Activated CD8-positive, alpha-beta T cell treated with anti-CD3 and anti-CD28 coated beads, Interleukin-2, amount 10 ng/mL, durations not matched to agents 7 days and 5 days (primary cell): ENCODE measurements at places on chromosomes 12 and 14. TPM values are rescaled to one million over a fixed set of nuclear protein-coding genes. Genes with fewer than 3 reads are reported as not detected.

Gene GPRC5D
- total RNA-seq = not detected

GRCh38 chr12:110020956-110021355 is 21.7 kb downstream of the ANKRD13A start:
- peaks cover 4% of the 10 kb centered on the region for H3K4me1 ChIP-seq
- no peak overlapping the region for H3K27ac ChIP-seq
- H3K27me3 ChIP-seq = no peaks in the 10 kb centered on the region
- no peak for DNase-seq
- peaks cover 62% of the 10 kb centered on the region for H3K36me3 ChIP-seq
- H3K4me3 ChIP-seq = no peak overlapping the region

GRCh38 chr14:85529803-85530574 is at the start of gene FLRT2:
Gene FLRT2, plus strand, starts transcription at chr14:85530144. Its CDS starts 91,371 bp downstream, at chr14:85621515.
- no peak for DNase-seq
- H3K36me3 ChIP-seq = peaks cover 7% of the 10 kb centered on the region
- H3K27me3 ChIP-seq = peaks cover 63% of the 10 kb centered on the region
- no peak within 1 kb of the TSS for H3K27ac ChIP-seq

Gene PRKD1
- not detected for total RNA-seq

GRCh38 chr14:103871596-103872480 is 24.5 kb upstream of the PPP1R13B start:
- DNase-seq = peak; percentile 77
- H3K27me3 ChIP-seq = no peaks in the 10 kb centered on the region
- H3K4me1 ChIP-seq = peaks cover 20% of the 10 kb centered on the region
- H3K36me3 ChIP-seq = no peaks in the 10 kb centered on the region
- peak overlapping the region; percentile 84 for H3K27ac ChIP-seq

GRCh38 chr12:104467346-104467837 is 10.6 kb downstream of the CHST11 start:
- DNase-seq = peak; percentile 51
- no peaks in the 10 kb centered on the region for H3K27me3 ChIP-seq
- H3K36me3 ChIP-seq = peaks cover 73% of the 10 kb centered on the region
- peak overlapping the region; percentile 43 for H3K4me3 ChIP-seq
- H3K4me1 ChIP-seq = peaks cover 93% of the 10 kb centered on the region
- H3K27ac ChIP-seq = peak overlapping the region; percentile 74

DNA sequence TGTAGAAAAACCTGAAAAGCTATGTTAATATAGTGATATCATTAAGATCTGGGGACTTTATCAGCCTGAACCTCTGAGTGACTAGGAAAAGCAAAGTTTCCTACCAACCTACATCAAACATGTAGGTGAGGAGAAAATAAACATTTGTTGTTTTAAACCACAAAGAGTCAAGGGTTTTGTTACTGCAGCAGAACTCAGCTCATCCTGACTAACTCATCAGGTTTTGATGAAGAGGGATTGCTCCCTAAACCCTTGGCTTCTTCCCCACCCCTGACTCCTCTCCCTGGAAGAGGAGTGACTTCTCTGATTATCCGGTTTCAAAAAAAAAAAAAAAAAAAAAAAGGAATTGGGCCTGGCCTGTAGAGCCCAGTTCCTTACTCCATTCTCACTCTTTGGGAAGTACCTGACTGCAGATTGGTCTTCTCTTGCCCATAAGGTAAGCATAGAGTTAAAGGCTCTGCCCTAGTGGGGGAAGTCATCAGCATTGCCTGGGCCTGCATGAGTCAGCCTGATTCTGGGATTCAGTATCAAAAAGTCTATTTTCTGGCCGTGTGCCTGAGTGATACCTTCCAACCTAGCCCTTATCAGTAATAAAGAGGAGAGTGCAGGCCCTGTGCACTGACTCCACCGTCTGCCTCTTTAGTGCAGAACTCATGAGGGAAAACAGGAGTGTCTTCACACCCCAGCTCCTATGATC is 16.9 kb downstream of the BDKRB1 start:
- peaks cover 2% of the 10 kb centered on the region for H3K36me3 ChIP-seq
- no peak overlapping the region for H3K27ac ChIP-seq
- H3K27me3 ChIP-seq = no peaks in the 10 kb centered on the region
- no peak overlapping the region for H3K4me3 ChIP-seq
- no peak for DNase-seq

- H3K27ac ChIP-seq = no peak overlapping the region
- no peak overlapping the region for H3K4me3 ChIP-seq
- DNase-seq = no peak
- H3K4me1 ChIP-seq = no peaks in the 10 kb centered on the region
- no peaks in the 10 kb centered on the region for H3K36me3 ChIP-seq
Measured at GRCh38 chr14:93536945-93537344, 106.2 kb downstream of the UNC79 start.

DNA sequence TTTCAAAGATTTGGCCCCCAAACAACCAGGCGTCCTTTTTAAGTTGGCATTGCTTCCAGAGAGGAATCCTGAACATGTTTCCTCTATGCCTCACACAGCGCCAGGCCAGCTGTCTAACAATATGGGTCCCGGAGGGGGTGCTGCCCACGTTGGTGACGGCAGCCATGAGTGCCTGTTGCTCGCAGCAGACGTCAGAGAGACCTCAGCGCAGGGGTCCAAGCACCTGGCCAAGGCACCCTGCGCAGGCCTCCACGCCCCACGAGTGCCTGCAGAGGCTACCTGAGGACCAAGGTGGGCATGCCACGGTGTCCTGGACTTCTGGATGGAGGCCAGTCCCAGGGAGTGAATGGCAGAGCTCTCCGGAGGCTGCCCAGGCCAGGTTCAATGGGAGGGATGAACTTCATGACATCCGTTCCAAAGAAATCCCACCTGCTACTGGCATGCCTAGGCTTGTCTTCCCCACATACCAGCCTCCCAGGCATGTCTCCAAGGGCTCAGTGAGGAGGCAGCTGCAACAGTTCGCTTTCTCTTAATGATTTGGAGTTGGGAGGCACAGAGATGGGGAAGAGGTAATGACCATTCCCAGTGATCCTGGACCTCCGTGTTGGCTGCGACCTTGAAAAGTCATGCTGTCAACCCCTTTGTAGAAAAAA is 11.6 kb upstream of the FOXN3 start:
- peak overlapping the region; percentile 70 for H3K4me3 ChIP-seq
- no peak for DNase-seq
- peaks cover 10% of the 10 kb centered on the region for H3K36me3 ChIP-seq
- H3K4me1 ChIP-seq = peaks cover 80% of the 10 kb centered on the region

DNA sequence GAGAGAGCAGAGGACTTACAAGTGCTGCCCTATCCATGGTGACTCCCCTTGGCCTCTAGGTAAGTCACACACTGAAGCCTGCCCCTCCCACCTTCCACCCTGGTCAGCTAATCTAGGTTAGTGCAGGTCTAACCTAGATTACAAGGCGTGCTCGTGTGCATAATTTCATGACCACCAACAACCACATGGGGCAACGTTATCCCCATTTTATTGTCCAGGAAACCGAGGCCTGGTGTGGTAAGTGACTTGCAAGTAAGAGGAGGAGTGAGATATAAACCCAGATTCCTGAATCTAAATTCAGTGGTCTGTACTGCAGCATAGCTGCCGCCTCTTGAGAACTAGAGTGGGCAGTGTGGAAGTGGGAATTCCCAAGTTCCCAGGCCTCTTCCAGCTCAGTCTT is 171.1 kb downstream of the DAD1 start:
- no peak for DNase-seq
- no peak overlapping the region for H3K27ac ChIP-seq
- H3K4me1 ChIP-seq = no peaks in the 10 kb centered on the region
- H3K4me3 ChIP-seq = no peak overlapping the region
- no peaks in the 10 kb centered on the region for H3K27me3 ChIP-seq
- H3K36me3 ChIP-seq = no peaks in the 10 kb centered on the region

GRCh38 chr12:4147031-4147481 is 126.5 kb upstream of the CCND2 start:
- no peaks in the 10 kb centered on the region for H3K27me3 ChIP-seq
- peak overlapping the region; percentile 54 for H3K4me3 ChIP-seq
- DNase-seq = no peak
- H3K36me3 ChIP-seq = peaks cover 20% of the 10 kb centered on the region

DNA sequence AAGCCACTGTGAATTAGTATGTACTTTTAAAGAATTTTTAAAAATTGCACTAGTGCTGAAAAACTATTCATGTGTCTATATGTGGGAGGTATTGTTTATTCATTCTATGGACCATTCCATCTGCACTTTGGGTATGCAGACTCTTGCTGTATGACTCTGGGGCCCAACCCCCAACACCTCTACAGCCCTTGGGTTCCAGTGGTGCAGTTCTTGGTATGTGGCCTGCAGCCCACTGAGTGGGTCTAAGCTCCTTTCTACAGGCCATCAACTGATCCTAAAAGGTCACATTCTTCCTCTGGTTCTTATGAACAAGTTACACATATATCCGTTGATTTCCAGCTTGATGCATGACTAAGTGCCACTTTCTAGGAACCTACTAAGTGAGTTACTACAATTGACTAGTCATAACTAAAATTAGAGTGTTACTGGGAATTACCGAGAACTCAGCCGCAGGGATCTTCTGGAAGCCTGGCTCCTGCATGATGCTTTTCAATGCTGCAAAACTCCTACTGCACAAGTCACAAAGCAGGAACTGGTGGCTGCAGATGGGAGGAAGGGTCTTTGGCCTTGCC is 62.4 kb upstream of the MED13L start:
- H3K27me3 ChIP-seq = no peaks in the 10 kb centered on the region
- H3K36me3 ChIP-seq = no peaks in the 10 kb centered on the region
- no peak overlapping the region for H3K27ac ChIP-seq
- H3K4me1 ChIP-seq = peaks cover 4% of the 10 kb centered on the region

DNA sequence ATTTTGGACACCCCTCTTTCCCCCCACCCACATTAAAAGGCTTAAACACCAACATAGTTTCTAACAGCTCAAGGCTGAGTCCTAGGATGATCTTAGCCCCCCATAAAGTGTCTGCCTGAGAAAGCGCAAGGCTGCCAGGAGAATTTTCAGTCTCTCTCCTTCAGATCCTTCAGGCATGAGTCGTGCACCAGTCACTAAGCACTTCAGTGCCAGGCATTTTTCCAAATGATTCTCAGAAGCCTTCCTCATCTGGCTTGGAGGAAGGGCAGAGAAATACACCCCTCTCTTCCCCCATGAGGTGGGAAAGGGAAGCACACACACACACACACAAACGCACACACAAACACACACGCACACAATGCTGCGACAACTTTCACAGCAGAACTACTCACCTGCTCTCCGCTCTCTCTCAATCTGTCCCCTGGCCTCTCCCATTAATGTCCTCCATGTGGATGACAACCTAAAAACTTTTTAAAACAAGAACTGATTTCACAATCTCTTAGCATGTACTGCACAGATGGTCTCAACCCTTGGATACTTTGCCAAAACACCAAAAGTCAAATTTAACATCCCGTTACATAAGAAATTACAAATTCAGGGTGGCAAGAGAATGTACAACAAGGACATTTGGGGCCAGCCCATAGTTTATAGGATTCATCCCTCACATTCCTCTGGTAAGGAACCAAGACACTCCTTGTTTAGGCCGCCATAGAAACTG is 49.8 kb downstream of the CKAP4 start:
- H3K27me3 ChIP-seq = peaks cover 10% of the 10 kb centered on the region
- DNase-seq = no peak
- no peaks in the 10 kb centered on the region for H3K36me3 ChIP-seq

DNA sequence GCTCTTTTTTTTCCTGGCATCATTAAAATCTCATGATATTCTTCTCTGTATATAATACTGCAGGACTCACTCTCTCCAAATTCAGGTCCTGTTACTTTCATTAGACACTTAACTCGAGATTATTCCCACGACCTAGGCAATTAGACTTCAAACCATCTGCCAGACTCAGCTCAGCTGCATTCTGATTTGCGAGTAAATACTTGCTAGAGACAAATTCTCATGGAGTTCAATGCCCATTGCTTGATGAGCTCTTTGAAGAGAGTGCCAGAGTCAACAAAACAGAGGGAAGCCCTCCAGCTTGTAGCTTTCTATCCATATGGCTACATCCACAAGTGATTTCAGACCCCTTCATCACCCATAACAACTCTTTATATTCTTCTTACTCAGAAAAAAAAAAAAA is 88.3 kb downstream of the GTF2A1 start:
- H3K27ac ChIP-seq = no peak overlapping the region
- H3K27me3 ChIP-seq = no peaks in the 10 kb centered on the region

GRCh38 chr12:39966721-39967120 is 139.2 kb downstream of the SLC2A13 start:
- no peaks in the 10 kb centered on the region for H3K4me1 ChIP-seq
- DNase-seq = no peak
- no peak overlapping the region for H3K4me3 ChIP-seq
- H3K27ac ChIP-seq = no peak overlapping the region

- H3K27me3 ChIP-seq = no peaks in the 10 kb centered on the region
- no peak overlapping the region for H3K4me3 ChIP-seq
- H3K4me1 ChIP-seq = no peaks in the 10 kb centered on the region
- DNase-seq = no peak
- H3K27ac ChIP-seq = no peak overlapping the region
Measured at GRCh38 chr14:38502239-38502638, 246.3 kb upstream of the CLEC14A start.

DNA sequence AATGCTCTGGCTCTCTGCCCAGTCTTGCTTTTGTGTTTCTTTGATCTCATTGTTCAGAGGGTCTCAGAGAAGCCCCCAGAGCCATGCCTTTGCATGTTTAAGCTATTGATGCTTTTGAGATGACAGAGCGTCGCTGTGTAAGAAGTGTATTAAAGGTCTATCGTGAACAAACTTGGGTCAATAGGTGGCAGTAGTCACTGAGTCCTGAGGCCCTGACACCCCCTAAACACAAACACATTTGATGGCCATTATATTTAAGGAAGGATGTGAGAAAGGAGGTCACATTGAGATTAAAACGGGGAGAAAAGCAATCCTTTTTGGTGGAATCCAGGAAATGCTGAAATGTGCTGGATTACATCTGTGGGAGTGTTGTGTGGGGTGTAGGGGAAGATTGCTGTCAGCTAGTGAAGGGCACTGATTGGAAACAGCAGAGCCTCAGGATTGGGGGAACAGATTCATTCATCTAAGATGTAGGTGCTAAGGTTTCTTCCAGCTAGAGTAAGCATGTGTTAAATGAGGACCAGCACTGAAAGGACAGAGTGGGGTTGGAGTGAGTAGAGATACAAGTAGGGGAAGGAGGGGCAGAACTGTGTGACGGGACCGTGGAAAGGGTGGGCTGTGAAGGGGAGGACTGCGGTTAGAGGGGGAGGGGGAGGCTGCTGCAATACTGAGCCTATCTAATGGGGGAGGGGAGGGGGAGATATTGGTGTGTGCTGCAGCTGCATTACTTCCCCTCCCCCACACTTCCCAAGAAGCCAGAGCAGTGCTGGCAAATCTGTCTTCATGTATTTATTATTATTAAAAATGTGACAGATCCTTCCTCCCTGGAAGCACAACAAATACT is 12.7 kb downstream of the NGDN start:
- DNase-seq = no peak
- H3K27ac ChIP-seq = no peak overlapping the region
- H3K27me3 ChIP-seq = no peaks in the 10 kb centered on the region
- H3K4me1 ChIP-seq = peaks cover 4% of the 10 kb centered on the region
- H3K4me3 ChIP-seq = no peak overlapping the region
